ENCODE measurements at places on chromosomes 2 and 18.

DNA sequence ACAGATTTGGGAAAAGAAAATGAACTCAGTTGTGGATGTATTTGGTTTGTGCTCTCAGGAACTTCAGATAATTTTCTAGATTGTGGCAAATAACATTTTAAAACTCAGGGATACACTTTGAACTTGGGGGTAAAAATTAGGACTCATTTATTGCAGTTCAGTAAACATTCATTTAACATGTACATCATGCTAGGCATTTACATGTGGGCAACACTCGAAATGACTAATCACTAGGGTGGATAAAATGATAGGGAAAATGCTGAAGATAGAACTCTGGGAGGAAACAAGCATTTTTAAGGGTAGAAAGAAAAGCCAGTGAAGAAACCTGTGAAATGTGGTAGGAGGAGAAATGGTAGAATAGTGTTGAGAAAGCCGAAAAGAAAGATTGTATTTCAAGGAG lies 7.8 kb downstream of the FAM117B start:
- DNase-seq, result no peak

DNA sequence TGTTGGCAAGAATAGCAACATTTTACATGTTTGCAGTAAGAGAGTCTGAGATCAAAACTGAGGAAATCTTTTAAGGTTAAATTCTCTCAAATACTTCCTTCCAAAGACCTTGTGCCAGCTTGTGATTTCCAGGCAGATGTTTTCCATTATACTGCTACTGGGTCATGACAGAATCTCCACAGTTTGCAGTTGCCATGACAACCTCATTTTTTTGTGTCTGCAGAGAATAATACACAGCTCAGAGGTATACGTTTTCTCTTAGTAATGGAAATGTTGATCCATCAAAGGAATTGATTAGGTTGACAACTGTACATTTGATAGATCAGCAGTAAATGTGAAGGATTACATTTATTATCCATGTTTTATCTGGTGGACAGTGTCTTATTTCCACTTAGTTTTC lies 29.1 kb upstream of the CSRNP3 start:
- DNase-seq, result peak; percentile 48

DNA sequence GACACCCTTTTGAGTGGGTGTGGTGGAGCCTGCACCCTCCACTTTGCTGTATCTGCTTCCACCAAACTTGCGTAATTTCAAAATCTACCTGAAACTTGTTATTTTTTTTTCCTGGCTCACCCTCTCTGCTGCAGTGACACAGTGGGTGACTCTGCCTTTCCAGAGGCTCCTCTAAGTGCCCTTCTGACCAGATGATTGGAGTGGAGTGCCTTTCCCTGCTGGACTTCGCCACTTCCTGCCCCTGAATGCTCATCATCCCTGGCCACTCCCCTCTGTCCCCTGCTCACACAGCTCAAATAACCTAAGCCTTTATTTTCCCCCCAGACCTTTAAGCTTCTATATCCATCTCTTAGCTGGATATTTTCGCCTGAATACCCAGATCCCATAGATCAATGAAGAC lies 777.5 kb upstream of the ID2 start:
- no peak for DNase-seq

GRCh38 chr2:174395969-174396630 lies 570 bp downstream of the SCRN3 start:
- peak; percentile 8 for DNase-seq

DNA sequence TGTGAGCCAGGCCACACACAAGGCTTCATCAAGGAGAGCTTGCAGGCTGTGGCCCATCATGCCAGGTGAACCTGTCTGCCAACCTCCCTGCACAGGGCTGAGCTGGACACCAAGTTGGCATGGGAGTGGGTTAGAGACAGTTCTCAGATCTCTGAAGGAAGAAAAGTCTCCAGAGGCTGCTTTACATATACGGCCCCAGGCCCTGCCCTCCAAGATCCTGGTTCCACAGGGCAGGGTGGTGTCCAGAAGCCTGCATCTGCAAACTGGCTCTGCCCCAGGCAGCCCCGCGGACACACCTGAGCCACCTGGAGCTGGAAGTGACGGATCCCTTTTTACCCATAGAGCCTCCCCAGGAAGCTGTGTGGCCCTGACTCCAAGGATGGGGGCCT lies 24.2 kb upstream of the HES6 start:
- no peak for DNase-seq

GRCh38 chr18:49016648-49017539 lies 66.1 kb upstream of the SMAD7 start:
- peak; percentile 93 for DNase-seq

GRCh38 chr2:206863196-206863595 lies 76.1 kb upstream of the CPO start:
- DNase-seq, result no peak

DNA sequence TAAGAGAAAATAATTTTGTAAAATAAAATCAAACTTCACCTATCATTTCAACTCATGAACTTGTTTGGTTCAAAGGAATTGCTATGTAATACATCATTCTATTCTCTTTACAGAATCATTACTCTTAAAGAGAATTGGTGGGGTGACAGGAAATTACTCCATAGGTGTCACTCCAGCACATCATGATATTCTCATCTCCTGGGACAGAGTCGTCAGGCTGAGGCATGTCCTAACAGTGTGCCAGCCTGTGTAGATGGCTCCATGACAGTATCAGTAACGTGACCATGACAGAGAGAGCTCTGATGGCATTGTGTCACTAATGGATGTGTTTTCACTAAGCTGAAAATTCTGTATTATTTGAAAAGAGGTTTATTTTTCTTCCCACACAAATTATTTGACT lies 13.9 kb downstream of the SPATS2L start:
- no peak for DNase-seq

- DNase-seq, result peak; percentile 48
Observed at GRCh38 chr18:38241736-38242135, 676.1 kb upstream of the CELF4 start.

- peak; percentile 88 for DNase-seq
Observed at GRCh38 chr2:109335631-109336176, 206.7 kb downstream of the SH3RF3 start.

- DNase-seq, result no peak
Observed at GRCh38 chr2:179021258-179021657, 28.7 kb downstream of the CCDC141 start.

GRCh38 chr2:33208400-33208799 lies 261.6 kb downstream of the LTBP1 start:
- no peak for DNase-seq

GRCh38 chr2:195390686-195391321 lies 266.2 kb upstream of the SLC39A10 start:
- no peak for DNase-seq

DNA sequence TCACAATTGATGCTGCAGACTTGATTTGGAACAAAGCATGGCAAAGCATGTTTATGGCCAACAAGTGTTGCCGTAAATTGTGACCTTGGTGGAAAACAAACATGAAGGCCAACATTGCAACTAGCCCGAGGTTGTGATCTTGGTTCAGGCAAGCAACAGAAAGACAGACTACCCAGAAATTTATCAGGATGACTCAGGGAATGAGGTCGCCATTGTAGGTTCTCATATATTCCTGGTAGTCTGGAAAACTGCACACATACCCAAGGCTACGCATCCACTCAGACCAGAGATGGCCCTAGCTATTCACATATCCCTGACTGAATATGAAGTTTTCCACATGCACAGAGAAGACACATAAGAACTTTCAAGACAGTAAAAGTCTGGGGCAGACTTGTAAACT lies 30.1 kb downstream of the CYP1B1 start:
- peak; percentile 24 for DNase-seq

DNA sequence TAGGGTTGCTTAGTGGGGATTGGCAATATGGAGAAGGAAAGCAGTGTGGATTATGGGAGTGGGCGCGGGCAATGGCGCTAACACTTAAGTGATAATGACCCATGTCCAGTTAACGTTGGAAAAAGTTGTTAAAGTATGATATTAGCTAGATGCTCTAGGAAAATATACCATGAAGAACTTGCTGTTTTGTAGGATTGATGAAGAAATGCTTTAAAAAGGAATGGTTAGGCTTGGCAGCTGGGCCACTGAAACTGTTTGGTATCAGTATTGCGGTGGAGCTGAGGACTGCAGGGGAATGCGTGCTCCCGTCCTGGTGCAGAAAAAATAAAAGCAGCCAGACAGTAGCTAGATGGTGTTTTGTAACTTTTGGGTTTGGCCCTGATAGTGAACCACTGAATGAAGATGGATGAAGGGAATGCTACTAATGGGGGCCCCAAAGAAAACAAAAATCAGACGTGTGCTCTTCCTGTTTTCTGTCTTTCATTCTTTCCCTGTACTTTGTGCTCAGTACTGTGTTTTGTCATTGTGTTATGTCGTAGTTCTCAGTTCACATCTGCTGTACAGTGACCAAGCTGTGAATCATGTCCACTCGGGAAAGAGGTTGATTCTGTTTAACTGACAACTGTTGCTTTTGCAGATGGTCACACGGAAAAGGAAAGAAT lies 999 bp downstream of the INSIG2 start:
- peak; percentile 39 for DNase-seq

- DNase-seq, result no peak
Observed at GRCh38 chr18:56444201-56444600, 194.2 kb downstream of the TXNL1 start.
